Ascending aorta (tissue), 2 donors: ENCODE measurements at places on chromosomes 1 and 21.

DNA sequence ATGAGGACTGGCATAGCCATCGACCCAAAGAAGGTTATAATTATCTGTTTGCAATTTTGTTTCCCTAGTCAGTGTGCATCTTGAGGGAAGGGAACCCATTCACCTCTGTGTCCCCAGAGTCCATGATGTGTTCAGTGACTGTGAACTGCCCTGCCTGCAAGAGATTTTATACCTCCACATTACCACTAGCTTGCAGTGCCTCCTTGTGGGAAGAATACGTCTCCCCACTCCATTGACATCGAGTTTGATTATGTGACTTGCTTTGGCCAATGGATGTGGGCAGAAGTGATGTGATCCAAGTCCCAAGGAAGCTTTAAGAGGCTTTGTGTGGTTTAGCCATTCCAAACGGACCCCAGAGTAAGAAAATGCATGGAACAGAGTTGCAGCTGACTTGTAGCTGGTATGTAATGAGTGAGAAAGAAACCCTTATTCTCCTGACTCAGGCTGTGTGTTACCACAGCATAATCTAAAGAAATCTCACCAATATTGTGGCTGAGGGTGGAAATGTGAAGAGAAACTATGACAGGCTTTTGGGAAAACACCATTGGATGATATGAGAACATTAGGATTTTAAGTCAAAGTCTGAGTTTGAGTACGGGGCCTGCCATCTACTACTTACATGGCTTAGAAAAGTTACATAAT is 47.8 kb upstream of the NRDC start:
- DNase-seq, result no peak

DNA sequence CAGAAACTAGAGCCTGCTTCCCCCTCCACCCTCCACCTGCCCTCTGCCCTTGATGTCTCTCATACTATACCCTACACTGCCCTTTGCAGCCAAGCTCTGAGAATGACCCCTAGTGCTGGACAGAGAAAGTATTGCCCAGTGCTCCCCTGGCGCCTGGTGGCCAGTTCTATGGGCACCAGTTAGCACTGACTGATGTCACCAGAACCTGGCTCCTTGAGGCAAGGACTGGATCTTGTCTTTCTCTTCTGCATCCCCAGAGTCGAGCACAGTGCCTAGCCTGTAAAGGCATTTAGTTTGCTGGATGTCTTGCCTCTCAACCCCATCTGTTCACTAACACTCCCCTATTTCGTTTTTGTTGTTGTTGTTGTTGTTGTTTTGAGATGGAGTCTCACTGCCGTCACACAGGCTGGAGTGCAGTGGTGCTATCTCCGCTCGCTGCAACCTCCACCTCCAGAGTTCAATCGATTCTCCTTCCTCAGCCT is 5.9 kb downstream of the PHLDA3 start:
- DNase-seq, result no peak

GRCh38 chr1:68819190-68819829 is 322.4 kb upstream of the DEPDC1 start:
- no peak for DNase-seq

- no peak for DNase-seq
Observed at GRCh38 chr1:168568346-168568745, 8.1 kb upstream of the XCL1 start.

DNA sequence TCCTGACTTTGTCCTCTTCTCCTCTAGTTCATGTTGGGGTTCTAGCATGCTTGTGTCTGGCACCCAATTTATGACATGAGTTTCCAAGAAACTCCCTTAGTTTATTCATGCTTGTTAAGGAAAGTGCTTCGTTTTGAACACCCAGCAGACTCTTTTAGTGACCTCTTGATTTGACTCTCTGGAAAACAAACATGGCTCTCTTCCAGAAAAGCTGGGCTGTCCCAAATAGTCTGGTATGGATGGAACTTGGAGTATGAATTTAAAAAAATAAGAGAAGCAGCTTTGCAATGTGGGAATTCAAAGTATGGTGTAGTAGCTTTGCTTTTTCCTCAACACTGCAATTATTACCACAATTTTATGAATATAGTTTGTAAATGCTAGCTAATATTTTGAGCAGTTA is 143.4 kb upstream of the C8B start:
- DNase-seq, result no peak

DNA sequence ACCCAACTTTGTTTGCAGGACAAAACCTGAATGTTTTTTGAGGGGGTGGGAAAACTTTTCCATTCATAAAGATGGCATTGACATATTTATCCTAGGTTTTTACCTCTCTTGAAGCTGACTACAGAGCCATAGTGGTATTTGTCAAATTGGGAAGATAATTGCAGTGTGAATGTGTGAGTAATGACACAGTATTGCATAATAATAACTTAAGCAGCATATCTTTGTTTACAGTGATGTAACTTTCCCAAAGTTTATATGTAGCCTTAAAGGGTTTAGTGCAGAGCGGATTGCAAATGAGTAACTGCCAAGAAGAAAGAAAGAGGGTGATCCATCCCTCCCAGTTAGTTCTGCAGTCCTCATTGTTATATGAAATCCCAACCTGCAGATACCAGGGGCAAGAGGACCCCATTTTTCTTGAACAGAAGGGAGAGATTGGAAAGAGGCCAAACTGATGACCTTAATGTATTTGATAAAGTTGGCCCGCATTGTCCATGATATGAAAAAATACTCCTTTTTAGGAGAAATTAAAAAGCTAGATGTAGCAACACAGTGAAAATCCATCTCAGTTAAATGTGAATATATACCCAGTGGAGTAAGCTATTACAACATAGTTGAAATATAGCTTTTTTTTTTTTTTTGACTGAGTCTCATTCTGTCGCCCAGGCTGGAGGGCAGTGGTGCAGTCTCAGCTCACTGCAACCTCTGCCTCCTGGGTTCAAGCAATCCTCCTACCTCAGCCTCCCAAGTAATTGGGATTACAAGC is 23.7 kb upstream of the NFIA start:
- DNase-seq, result no peak

- no peak for DNase-seq
Observed at GRCh38 chr1:81873946-81874345, 73.2 kb downstream of the ADGRL2 start.

- DNase-seq, result no peak
Observed at GRCh38 chr1:109923131-109923945, 12.7 kb downstream of the CSF1 start.

GRCh38 chr1:3403388-3404231 is 50.9 kb upstream of the ARHGEF16 start:
- DNase-seq, result no peak

DNA sequence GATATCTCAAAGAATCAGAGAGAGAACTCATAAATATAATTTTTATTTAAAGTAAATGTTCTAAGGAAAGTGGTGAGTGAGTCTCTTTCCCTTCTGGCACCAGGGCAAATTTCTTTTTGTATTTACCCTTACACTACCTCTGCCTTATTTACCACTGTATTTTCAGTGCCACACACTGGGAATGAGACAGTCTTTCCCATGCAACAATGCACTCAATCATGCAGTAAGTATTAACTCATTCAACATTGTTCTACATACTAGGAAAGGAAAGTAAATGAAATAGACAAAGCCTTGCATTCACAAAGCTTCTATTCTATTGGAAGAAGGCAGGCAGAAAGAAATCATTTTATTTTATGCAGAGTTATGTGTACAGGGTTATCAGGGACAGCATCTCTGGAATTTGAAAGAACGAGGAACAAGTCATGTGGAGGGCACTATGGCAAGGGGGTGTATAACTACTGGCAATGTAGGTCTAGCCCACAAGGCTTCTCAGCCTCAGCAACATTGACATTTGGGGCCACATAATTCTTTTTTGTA is 129.8 kb upstream of the PRDX6 start:
- DNase-seq, result no peak

DNA sequence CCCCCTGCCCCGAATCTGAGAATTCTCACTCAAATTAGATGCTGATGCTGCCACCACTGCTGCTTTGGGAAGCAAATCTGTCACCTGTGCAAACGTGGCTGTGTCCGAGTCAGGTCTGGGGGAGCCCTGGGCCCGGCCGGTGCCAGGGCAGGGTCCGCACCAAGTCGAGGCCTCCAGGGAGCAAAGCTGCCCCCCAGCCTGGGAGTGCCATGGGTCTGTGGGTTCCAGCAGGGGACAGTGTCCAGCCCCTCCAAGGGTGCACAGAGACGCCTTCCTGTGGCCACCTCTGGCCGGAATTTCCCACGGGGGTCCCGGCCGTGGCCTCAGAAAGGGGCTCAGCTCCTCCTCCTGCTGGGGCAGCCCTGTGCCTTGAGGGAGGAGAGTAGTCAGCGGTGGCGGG is 27.7 kb upstream of the TTLL10 start:
- DNase-seq, result no peak

DNA sequence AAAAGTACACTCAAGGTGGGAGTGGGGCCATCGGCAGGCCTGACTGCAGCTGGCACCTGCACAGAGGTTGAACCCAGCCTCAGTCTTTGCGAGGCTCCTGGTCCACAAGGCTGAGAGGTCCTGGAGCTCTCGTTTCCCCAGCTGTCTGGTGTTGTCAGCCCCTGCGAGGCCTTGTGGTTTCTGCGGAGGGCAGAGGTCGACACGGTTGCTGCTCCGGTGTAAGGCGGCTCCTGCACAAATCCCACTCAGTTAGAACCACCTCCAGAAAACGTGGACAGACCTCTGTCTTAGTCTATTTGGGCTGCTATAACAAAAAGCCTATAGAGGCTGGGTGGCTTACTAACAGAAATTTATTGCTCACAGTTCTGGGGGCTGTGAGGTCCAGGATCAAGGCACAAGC is 5.8 kb downstream of the KIAA1614 start:
- no peak for DNase-seq

- DNase-seq, result no peak
Observed at GRCh38 chr1:100469578-100469977, 68.4 kb upstream of the GPR88 start.

- no peak for DNase-seq
Observed at GRCh38 chr1:2378956-2379732, 12.2 kb downstream of the MORN1 start.

DNA sequence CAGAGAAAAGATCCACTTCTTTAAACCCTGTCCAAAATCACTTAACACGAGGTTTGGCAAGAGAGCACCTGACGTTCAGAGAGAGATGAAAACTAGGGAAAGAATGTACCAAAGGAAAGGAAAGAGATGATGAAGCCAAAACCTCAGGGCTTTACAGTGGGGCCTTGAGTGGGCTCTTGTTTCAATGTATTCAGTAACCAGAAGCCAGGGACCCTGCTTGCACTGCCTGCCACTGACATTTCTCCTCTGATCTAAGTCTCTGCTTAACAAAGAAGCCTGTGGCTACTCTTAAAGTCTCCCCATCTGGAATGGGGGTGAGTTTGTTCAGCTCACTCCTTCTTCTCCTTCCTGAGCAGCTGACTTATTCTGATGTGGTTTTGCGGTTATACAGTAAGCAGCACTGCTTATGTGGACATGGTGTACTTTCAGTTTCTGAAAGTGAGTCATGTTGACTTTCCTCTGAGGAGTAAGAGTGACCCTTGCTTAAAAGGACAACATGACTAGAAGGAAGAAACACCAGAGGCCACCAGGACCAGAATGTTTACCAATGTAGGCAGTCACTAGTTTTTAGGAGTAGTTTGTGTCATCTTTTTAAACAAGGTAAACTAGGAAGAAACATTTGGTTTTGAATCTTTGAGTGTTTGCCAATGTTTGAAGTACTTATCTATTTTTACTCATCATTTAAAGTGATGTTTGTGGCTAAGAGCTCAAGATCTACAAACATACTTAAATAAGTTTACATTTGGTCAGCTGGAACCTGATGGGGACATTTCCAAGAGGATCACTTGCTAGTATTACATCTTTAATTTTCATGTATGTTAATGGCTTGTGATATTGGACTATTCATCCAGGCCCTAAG is 87.4 kb downstream of the FASLG start:
- DNase-seq, result no peak

DNA sequence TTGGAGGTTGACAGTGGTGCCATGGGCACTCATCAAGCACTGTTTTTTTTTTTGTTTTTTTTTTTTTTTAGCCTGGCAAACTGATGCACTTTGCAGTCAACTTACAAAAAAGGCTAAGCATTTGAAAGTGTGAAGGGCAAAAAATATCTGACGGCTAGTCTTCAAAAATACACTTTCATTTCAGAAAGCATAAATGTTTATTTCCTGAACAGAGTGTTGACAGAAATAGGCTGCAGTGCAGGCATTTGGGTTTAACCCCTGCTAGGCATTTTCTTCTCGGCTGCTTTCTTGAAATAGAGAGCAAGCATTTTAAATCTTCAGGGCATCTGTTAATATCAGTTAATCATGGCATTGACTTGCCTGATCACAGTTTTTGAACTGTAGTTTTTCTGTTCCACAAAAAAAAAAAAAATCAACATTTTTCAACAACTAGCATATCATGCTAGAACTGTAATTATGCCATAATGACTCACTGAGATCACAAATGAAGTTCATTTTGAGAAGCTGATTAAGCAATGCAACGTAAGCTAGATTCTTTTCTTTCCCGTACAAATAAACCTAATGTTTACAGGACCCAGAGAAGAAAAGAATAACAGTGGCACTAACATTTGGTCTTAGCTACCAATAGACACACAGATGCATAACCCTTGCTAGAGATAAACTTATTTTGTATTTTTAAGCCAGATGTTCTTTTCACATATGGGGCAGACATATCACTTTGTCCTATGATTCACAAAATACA is 100.4 kb upstream of the USH2A start:
- DNase-seq, result no peak

DNA sequence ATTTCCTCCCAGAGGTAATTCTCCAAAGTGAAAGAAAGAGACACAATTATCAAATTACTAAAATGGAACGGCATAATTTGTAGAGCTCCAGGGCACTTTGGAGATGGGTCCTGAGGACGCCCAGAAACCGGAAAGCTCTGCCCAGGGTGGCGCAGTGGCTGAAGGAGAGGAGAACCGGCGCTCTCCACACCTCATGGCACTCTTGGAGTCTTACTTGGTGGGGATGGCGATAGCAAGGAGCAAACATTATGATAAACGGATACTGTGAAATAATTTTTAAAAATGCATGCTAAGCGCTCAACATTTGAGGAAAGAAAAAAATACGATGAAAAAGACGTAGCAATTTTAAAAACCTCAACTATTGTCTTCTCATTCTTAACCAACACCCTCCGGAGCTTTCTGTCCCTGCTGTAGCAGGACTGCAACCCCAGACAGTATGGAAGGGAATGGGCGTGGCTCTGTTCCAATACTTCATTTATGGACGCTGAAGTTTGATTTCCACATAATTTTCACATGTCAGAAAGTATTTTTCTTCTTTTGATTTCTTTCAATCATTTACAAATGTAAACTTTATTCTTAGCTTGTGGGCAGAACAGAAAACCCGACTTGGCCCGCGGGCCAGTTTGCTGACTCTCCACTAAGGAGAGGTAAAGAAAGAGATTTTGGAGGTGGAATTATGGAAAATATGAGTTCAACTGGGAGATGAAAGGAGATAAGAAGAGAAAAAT is 1.1 kb downstream of the S100A11 start:
- DNase-seq, result no peak
